Dorsolateral prefrontal cortex (tissue), 122 donors: ENCODE measurements at places on chromosomes 2 and 18. TPM values are rescaled to one million over a fixed set of nuclear protein-coding genes. Genes with fewer than 3 reads are reported as not detected.

Gene CRYBA2
- 5.0 TPM for total RNA-seq

Gene CPO
- total RNA-seq, result 3.7 TPM

Gene LAMA1
- 7.5 TPM for total RNA-seq

Gene ALK
- total RNA-seq, result 7.7 TPM

Gene PAIP2B
- 43.0 TPM for total RNA-seq

Gene SNORC
- 14.7 TPM for total RNA-seq

GRCh38 chr2:74481431-74481830 is 1.4 kb downstream of the CCDC142 start:
- DNase-seq, result no peak

GRCh38 chr2:64605026-64605471 is 48.7 kb downstream of the SERTAD2 start:
- DNase-seq, result no peak

- no peak for DNase-seq
These were observed 204.6 kb downstream of the RAB3GAP1 start for GRCh38 chr2:135256531-135257260.

- no peak for DNase-seq
These were observed 108.1 kb upstream of the SLC1A4 start for GRCh38 chr2:64881037-64881492.

GRCh38 chr2:149466635-149467034 is 120.9 kb downstream of the MMADHC start:
- no peak for DNase-seq

DNA sequence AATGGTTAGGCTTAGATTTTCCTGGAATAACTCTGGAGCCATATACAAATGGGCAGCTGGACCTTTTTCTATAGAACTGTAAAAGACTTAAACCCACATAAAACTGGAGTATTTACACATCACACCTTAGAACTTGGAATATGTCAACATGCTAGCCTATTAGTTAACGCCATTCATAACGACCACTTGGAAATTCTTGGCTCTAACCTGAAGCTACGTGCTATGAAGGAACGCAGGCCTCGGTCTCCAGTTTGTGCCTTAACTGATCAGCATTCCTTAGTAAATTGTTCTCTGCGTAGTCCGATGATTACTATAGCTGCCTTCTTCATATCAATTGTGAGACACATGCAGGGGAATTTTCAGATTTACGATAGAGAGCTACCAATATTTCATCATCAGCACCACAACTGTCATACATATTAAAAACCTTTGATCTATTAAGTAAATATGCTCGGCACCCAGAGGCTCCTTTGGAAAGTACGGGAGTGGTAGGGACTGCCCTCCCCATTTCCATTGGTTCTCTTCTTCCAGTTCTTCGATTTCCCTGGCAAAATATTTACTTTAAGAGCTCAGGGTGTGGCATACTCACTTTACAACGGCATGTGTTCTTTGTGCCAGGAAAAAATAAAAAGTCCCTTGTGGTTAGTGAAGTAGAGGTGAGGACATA is 17.5 kb upstream of the CCL20 start:
- no peak for DNase-seq

DNA sequence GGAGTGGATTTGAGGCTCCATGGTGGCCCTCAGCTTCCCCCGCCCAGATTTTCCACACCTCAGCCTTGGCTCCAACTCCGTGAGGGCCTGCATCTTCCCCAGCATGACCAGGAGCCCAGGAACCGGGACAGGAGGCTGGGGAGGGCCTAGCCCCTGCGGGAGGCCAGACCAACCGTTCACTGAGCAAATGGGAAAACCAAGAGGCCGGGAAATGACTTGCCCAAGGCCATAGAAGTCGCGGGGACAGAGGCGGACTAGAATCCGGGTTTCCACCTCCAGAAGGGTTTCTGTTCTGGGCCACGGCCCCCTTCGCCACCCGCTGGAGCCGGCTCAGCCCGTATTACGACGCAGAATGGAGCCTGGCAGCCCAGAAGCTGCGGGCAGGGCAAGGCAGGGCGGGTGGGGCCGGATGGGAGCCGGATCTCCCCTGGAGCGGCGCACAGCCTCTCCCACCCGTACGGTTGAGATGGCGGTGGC is 7.9 kb upstream of the CRYBA2 start:
- no peak for DNase-seq

DNA sequence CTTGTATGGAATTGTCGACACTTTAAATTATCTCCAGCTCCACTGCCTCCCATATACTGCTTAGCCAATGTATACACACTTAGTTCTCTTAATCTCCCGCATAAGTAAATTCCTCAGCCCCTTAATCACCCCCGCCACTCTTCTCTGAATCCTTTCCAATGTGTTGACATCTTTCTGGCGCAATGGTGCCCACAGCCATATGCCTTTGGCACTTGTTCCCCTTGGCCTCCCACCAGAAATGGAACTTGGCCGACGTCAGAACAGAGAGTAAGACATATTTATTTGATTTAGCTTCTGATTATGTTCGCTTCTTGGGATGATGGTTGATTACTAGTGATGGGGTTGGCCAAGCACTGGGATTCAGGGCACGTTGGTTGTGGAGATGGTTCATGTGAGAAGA is 1089.3 kb upstream of the CELF4 start:
- no peak for DNase-seq

DNA sequence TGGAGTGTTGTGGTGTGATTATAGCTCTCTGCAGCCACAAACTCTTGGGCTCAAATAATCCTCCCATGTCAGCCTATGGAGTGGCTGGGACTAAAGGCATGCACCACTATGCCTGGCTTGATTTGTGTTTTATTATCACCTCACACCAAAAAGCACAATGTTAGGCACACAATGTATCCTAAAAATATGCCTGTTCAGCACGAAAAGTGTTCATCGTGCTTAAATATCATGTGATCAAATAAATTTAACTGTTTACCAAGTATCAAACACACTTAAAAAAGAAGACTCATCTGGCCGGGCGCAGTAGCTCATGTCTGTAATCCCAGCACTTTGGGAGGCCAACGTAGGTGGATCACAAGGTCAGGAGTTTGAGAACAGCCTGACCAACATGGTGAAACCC is 5.6 kb downstream of the CCT4 start:
- no peak for DNase-seq

- DNase-seq, result no peak
These were observed 41.9 kb downstream of the TACR1 start for GRCh38 chr2:75157435-75157834.

GRCh38 chr2:221468317-221468716 is 103.8 kb downstream of the EPHA4 start:
- DNase-seq, result no peak

- no peak for DNase-seq
These were observed 517.0 kb upstream of the SOX11 start for GRCh38 chr2:5175231-5175630.

- no peak for DNase-seq
These were observed 124.5 kb upstream of the BARD1 start for GRCh38 chr2:214934006-214934405.

DNA sequence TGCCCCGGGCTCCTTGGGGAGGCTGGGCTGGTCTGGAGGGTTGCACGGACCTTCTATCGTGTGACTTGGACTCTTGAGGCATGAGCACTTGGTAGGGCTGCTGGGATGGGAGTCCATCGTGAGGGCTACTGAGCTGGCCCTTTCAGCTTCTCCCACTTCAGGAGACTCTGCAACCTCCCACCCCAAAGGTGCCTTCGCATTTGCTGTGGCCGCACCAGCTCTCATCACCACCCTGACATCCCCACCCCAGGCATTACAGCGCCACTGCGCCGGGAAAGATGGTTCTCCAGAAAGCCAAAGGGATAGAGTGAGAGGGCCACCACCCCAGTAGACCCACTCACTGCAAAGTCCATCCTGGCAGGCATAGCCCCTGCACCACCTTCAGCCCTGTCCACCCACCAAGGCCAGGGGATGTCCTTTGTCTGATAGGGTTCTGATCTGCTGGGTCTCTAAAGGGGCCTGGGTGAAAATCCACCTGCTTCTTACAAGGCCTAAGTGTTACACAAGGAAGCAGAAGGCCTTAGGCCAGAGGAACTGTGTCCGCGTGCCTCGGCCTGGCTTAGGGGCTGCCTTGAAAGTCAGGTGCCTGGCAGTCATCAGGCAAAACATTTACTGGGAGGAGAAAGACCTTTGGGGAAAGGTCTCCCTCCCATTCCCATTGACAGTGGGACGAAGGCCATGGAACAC is 5.1 kb downstream of the EHD3 start:
- no peak for DNase-seq

DNA sequence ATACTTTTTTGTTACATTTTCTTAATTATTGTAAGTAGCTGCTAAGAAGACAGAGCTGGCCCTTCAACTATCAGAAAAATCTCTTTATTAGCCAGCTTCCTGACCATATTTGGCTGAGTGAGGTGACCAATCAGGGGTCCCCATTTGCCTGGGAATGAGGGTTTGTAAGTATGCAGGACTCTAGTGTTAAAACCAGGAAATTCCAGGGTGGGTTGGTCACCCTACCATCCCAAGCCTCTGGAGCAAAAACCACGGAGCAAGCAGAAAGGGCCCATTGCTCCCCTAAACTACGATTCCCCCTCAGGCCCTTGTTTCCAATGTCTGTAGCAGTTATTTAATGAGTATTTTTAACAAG is 165.6 kb upstream of the NCKAP5 start:
- no peak for DNase-seq

DNA sequence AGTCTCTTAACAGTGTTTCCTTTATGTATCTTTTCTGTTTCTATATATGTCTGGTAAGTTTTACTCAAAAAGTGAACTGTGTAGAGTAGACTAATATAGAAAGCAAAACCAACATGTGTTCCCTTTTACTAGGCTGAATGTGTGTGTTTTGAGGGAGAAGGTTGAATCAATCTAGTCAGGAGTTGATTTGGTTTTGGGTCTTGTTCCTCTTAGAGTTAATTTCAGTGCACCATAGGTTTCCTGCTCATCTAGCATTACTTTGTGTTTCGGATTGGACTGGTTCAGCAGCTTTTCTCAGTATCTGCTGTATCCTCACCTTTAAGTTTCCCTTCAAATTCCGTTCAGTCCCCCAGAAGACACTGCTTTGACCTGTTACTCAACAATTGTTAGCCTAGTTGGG is 52.0 kb upstream of the TRIM43 start:
- no peak for DNase-seq

DNA sequence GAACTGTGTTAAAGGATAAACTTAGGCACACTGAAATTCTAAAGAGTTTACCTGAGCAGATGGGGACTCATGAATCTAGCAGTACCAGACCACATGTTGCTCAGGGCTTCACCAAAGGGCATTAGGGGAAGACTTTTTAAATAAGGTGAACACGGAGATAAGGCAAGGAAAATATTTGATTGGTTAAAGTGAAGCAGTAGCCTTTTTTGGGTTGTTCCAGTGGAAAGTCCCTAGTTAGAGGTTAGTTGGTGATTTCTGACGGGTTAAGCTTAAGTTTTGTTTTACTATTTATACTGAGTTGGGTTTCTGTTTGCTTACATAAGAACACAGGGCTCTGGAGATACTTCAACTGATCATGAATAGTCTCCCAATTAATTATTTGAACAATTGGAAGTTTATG is 722.5 kb downstream of the SOCS6 start:
- DNase-seq, result no peak
